ENCODE measurements at places on chromosomes 5 and 9. TPM values are rescaled to one million over a fixed set of nuclear protein-coding genes. Genes with fewer than 3 reads are reported as not detected.

GLRA1 gene
- not detected for total RNA-seq

MARCOL gene
- total RNA-seq = not detected

EQTN gene
- total RNA-seq = not detected

DOCK8 gene
- 49.4 TPM for total RNA-seq

SMIM33 gene
- total RNA-seq = not detected

AOPEP gene
- total RNA-seq = 13.7 TPM

IRX2 gene
- 0.07 TPM for total RNA-seq

Data from K562 (cell line).